ENCODE measurements at places on chromosomes 4 and X.

DNA sequence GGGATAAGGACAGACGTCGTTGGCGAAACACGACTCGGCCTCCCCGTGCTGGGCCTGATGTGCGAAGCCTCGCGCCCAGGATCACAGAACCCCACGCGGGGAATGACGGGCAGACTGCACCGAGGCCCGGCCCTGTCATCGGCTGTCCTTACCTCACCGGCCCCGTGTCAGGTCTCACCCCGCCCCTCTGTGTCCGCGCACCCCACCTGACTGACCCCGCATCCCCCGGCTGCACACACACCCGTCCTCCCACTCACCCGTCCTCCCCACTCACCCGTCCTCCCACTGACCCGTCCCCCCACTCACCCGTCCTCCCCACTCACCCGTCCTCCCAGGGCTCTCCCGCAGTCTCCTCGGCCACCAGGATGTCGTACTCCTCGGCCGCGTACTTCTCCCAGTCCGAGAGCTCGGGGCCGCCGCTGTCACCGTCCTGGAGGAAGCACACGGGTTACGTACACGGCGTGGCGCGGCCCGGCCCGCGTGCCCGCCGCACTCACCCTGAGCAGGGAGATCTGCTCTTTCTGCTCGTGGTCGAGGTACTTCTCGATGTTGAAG lies 19.8 kb upstream of the GTPBP6 start:
- no peak for DNase-seq

DNA sequence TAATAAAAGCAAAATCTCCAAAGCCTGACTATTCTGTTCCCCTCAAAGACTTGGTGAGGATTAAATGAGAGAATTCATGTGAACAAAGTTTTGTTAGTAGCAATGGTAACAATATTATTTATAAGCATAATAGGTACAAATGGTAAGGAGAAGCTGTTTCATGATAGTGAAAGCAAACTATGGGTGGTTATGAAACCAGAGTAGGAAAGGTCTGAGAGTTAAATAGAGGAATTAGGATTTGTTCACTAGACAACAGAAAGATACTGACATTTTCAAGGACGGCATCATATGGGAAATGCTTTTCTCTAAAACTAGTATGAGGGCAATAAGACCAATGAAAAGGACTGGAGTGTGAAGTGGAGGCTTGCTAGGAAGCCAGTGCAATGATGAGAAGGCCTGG lies 128.6 kb upstream of the FTHL17 start:
- no peak for DNase-seq

DNA sequence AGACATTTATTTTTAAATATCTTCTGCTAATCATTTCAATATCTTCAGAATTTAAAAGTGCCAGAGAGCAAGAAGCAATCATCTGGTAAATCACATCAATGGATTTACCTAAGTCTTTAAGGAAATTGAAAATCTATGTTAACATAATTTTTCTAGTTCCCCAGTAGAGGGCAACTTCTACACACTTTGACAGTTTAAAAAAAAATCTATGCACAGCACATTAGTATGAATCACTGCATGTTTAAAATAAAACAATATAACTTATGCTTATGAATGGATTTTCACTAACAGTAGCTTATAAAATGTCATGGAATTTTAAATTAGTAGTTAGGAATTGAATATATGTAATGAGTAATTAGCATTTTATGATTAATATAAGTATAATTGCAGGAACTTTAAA lies 126.5 kb downstream of the REELD1 start:
- no peak for DNase-seq

DNA sequence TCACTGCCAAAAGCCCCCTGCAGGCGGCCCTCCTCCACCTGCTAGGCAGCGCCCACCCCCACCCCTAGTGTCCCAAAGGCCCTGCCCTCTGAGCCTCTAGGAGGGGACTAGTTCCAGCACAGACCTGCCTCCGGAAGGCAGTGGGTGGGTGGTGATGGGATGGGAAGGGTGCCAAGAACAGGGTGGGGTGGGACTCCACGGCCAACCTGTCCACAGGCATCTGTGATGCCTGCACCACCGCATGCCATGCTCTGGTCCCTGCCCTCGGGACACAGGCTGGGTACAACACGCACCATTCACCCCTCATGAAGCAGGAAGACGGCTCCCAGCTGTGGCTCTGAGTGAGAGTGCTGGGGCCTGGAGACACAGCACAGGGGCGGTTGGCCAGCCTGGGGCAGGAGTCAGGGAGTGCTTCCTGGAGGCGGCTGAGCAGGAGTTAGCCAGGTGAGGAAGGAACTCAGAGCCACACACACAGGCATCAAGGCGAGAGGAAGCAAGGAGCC lies 243.1 kb upstream of the PSAPL1 start:
- DNase-seq: no peak

GRCh38 chr4:145907812-145908211 lies 30.8 kb downstream of the ZNF827 start:
- no peak for DNase-seq

- DNase-seq: no peak
Observed at GRCh38 chr4:150572704-150573504, 9.0 kb upstream of the MAB21L2 start.

GRCh38 chr4:168811207-168811606 lies 198.8 kb downstream of the CBR4 start:
- no peak for DNase-seq

DNA sequence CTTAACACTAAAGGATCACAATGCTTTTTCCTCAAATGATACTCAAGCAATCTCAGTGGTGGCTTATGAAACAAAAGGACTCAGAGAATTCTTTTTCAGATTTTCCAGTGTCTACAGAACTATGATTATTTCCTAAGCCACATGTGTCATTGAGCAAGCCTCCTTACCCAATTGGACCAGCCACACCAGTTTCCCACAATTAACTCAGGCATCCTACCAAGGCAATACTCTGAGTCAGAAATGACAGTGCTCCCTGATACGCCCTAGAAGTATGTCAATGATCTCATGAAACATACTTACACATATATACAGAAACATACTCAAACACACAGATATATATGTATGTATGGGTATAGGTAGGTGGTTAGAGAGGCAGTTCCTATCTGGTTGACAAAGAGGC lies 4.8 kb downstream of the ADAMTS3 start:
- no peak for DNase-seq

GRCh38 chr4:88792821-88793220 lies 95.2 kb upstream of the NAP1L5 start:
- DNase-seq: no peak

GRCh38 chr4:105102016-105102415 lies 44.7 kb upstream of the TET2 start:
- DNase-seq: no peak

DNA sequence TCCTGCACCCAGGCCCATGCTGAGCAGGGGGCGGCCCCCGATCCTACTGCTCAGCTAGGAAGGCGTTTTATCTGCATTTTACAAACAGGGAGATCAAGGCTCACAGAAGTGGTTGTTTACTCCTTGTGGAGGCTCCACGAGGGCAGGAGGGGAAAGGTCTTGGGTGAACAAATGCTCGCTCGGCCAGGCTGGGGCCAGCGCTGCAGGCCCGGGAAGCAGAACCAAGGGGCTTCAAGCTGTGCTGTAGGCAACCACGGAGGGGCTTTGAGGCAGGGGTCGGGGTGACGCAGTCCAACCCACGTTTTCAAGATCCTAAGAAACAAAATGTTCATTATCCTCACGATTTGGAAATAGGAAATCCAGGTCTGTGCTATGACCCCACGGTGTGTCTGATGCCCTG lies 125.8 kb downstream of the HMX1 start:
- no peak for DNase-seq

DNA sequence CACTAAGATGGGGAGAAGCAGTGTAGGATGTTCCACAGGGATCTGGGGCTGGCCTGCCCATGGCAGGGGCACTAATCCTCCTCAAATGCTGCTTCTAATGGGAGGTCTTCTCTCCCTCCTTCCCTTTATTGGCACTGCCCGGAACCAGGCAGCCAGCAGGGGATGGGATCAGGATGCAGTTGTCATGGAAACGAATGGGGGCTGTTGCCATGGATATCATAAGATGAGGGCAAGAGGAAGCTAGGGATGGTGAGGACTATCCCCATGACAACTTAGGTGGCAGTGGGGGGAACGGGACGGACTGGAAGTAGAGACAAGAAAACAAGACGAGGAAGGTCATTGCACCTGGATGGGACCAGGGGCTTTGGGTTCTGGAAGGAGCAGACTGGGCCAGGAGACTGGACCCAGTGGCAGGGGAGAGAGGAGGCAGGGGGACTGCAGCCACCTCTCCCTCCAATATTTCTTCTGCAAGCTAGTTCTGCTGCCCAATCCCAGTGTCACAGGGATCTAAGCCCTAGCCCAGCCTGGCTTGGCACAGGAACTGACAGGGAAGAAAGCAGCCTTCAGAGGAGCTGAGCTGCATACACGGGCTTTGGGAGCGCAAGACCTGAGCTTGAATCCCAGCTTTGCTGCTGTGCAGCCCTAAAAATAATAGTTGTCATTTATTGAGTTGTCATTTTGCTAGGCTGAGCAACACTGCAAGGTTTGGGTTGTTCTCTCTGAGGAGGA lies 19.0 kb downstream of the IQSEC2 start:
- DNase-seq: no peak

DNA sequence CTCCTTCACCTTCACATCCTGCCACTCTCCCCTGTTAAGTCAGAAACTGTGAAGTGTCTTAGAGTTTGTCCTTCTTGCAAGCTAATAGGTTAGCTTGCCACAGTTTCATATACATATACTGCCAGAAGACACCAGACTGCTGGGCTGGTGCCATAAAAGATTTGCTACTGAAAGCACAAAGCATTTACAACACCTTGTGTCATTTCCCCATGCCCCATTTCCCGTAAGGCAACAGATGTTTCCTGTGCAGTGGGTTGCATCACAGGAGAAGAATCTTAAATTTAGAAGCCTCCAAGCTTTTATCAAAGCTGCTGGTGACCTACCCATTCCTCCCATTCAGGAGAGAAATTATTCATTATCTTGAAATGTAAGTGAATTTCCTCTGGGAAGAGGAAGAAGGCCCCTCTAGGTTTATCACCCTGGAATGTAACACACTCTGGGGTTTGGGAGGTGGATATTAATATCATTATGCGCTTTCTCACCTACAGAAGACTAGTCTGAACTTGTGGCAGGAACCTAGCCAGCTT lies 34.5 kb upstream of the RAB33B start:
- DNase-seq: peak; percentile 46

DNA sequence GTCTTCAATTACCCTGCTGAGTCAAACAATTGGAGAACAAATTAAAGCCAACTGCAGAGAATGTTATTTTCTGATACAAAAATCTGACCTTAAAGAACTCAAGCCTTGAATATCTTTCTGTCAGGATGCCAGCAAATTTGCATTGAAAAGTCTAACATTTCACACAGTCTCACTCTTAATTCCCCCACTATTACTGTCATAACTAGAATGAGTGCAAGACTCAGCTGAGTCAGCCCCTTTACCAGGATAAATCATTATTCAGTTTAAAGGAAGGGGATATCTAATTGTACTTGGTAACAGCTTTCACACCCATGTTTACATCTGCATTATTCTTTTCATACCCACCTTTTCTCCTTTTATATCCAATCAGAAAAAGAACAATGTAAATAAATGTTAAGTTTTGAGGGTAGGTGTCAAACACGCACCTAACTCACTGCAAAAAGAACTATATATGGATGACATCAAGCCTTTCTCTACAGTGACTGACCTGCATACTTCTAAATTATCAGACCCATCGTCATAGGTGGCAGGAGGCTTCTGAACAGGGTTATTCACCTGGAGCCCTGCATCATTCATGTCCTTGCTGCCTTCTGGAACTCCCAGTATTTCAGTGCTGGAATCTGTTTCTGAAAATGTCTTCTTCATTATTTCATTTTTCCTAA lies 117.4 kb downstream of the TMA16 start:
- DNase-seq: no peak

GRCh38 chrX:22095286-22095685 lies 63.2 kb downstream of the PHEX start:
- no peak for DNase-seq

- no peak for DNase-seq
Observed at GRCh38 chr4:185145572-185145971, 2.5 kb downstream of the SLC25A4 start.

DNA sequence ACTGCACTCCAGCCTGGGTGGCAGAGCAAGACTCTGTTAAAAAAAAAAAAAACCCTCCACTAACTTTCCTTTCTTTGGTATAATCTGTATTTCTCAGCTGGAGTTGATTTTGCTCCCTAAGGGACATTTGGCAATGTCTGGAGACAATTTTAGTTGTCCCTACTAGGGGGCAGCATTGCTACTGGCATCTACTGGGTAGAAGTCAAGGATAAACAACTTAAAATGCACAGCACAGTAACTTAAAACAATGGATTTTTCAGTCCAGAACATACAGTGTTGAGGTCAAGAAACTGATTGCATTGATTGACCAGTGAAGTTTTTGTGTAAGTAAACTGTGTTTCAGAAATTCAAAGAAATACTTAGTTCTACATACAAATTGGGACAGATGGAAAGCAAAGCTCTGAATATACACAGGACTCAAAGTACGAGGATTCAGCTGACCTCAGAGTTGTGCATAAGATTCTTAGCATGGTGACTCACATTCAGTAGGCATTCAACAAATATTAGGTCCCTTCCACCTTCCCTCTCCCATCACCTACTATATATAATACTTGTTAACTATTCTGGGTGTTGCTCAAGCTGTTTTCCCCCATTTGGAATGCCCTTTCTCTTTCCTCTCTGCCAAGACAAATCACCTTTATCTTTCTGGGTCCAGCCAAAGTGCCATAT lies 8.8 kb downstream of the DDX53 start:
- DNase-seq: no peak

DNA sequence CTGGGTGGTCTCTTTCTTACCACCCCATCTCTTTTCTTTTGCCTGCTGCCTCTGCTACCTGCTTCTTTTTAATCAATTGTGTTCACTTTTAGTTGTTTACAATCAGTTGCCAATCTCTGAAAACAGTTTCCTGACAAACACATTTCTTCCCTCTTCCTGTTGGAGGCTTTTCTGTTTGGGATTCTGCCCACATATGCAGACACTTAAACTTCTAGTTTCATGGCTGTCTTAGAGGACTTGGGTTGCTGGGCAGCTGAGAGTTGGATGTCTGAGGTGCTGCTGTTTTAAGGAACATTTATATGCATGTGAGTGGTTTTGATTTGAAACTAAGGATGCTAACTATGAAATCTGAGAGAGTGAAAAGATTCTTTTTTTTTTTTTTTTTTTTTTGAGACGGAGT lies 112.3 kb upstream of the LIMCH1 start:
- DNase-seq: no peak

DNA sequence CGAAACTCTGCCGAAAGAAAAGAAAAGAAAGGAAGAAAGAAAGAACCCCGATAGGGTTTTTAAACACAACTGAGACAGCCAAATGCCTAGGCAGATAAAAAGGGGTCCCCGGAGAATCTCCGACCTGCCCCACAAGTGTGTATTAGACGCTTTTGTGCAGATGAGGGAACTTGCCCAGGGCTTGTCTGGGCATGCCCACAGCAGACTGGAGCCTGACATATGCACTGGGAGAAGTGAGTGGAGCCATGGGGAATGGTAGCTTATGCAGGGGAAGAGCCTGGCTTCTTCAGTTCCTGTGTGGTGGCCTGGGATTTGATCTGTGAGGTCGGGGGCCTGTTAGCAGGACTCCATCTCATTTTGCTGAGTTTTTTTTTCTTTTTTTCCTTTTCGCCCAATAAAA lies 199.0 kb downstream of the GPC3 start:
- DNase-seq: no peak
